ENCODE measurements at places on chromosomes 11 and 22. TPM values are rescaled to one million over a fixed set of nuclear protein-coding genes. Genes with fewer than 3 reads are reported as not detected.
A peak's percentile ranks its signal among the peaks of the same experiment; 100 is the strongest.

The OR51B5 gene
- 1.2 TPM for total RNA-seq

The MOGAT2 gene
- total RNA-seq, result not detected

The ROBO4 gene
- total RNA-seq, result 39.8 TPM

The PHLDA2 gene
- total RNA-seq, result 43.5 TPM

The MISFA gene
- total RNA-seq, result not detected

The FGF19 gene
- total RNA-seq, result not detected

The KCNQ1OT1 gene
- 3.4 TPM for total RNA-seq

The THRSP gene
- total RNA-seq, result not detected

DNA sequence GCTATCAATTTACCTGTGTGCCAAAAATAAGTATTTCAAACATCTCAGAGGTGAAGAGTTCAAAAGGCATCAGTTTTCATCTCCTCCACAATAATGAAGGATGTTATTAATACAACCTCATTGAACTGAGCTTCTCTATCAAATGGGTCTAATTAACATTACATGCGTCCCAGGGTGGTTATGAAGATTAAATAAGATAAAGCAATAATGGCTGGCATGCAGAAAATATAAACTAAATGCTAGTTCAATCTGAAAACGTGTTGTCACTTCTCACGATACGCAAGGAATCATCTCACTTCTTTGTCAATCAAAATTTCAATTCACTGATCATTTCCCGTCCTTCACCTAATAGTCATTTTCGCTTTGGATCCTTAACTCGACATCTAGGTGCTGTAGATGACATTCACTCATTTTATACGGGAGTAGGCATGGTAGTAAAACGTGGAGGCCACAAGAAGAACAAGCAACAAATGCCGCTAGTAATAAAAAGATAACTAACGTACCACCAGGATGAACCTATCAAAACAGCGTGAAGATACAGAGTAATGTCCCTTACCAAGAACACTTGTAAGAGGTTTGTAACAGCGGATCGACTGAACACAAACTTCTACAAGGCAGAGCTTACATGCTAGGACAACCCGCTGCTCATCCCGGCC lies 918 bp downstream of the CHORDC1 start:
- H3K4me1 ChIP-seq, result peaks cover 59% of the 10 kb centered on the region
- peak overlapping the region; percentile 100 for H3K27ac ChIP-seq
- DNase-seq, result no peak

DNA sequence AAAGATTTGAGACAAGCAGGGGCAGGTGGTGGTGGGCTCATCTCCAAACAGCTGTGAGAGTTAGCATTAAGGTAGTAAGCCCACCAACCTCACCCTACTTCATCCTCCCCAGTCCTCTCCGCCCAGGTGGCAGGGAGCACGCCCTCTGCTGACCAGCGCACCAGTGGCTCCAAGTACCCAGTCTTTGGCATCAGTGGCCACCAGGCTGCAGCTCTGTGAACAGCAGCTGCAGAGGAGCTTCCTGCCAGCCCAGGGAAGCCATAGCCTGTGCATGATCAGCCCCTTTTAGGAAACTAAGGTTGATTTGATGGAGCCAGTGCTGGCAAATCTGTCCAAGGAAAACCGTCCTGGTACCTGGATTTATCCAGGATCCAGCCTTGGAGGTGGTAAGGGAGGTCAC lies 21.7 kb downstream of the CAVIN3 start:
- no peak for DNase-seq
- H3K4me1 ChIP-seq, result no peaks in the 10 kb centered on the region
- H3K36me3 ChIP-seq, result no peaks in the 10 kb centered on the region
- no peak overlapping the region for H3K4me3 ChIP-seq
- H3K27ac ChIP-seq, result no peak overlapping the region

GRCh38 chr22:44491269-44492035 lies 6.6 kb downstream of the RTL6 start:
- DNase-seq, result no peak
- H3K36me3 ChIP-seq, result no peaks in the 10 kb centered on the region
- no peaks in the 10 kb centered on the region for H3K27me3 ChIP-seq
- no peak overlapping the region for H3K4me3 ChIP-seq
- no peak overlapping the region for H3K27ac ChIP-seq

- no peak overlapping the region for H3K4me3 ChIP-seq
- no peak overlapping the region for H3K27ac ChIP-seq
- H3K36me3 ChIP-seq, result no peaks in the 10 kb centered on the region
- H3K27me3 ChIP-seq, result no peaks in the 10 kb centered on the region
- H3K4me1 ChIP-seq, result peaks cover 6% of the 10 kb centered on the region
- no peak for DNase-seq
These were observed 10.9 kb downstream of the LTO1 start for GRCh38 chr11:69664103-69664775.

GRCh38 chr11:57885298-57886050 lies 123.9 kb downstream of the CTNND1 start:
- H3K4me3 ChIP-seq, result no peak overlapping the region
- no peak overlapping the region for H3K27ac ChIP-seq
- H3K27me3 ChIP-seq, result no peaks in the 10 kb centered on the region
- no peaks in the 10 kb centered on the region for H3K4me1 ChIP-seq
- DNase-seq, result no peak

- DNase-seq, result no peak
- H3K36me3 ChIP-seq, result no peaks in the 10 kb centered on the region
- H3K27ac ChIP-seq, result no peak overlapping the region
- H3K4me1 ChIP-seq, result no peaks in the 10 kb centered on the region
- H3K27me3 ChIP-seq, result no peaks in the 10 kb centered on the region
These were observed 63.1 kb downstream of the LHFPL7 start for GRCh38 chr22:24883432-24883831.

- H3K27me3 ChIP-seq, result no peaks in the 10 kb centered on the region
- H3K27ac ChIP-seq, result no peak overlapping the region
- no peak for DNase-seq
- H3K4me3 ChIP-seq, result no peak overlapping the region
- H3K4me1 ChIP-seq, result no peaks in the 10 kb centered on the region
These were observed 184.5 kb downstream of the EFCAB6 start for GRCh38 chr22:43627485-43628213.

- no peaks in the 10 kb centered on the region for H3K27me3 ChIP-seq
- H3K36me3 ChIP-seq, result no peaks in the 10 kb centered on the region
- H3K4me3 ChIP-seq, result no peak overlapping the region
- no peak for DNase-seq
These were observed 11.9 kb downstream of the CHRM1 start for GRCh38 chr11:62909107-62909894.

DNA sequence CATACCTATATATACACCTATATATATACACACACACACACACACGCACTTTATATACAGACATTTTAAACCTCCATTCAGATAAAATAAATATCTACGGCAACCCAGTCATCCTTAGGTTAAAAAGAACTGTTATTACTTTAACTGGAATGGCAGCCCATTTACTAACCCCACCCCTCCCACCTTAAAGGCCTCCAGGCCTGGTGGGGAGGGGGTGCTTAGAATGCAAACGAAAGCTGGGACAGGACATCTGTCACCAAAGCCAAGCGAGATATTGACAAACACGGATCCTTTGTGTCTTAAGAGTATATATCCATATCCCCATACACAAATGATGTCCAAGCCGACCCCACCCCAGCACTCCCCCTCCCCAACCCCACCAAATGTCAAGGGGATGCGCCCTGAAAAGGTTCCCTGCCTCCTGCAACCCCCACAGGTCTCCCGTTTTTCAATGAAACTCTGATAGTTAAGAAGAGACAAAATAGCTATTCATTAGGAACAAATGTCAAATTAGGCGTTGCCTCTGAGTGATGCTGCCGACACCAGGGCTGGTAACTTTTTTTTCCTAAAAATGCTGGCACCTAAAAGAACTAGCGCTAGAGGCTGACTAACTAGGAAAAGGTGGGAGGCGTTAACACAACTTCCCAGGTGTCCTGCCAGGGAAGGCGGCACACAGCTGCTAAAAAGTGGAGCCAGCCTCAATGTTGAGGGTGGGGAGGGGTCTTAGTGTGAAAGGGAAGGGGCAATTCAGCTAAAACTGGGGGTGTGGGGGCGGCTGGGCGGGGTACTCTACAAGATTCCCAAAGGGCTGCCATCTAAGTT lies 5.6 kb downstream of the MN1 start:
- H3K4me3 ChIP-seq, result peak overlapping the region; percentile 6
- H3K27ac ChIP-seq, result no peak overlapping the region
- no peak for DNase-seq
- no peaks in the 10 kb centered on the region for H3K36me3 ChIP-seq

DNA sequence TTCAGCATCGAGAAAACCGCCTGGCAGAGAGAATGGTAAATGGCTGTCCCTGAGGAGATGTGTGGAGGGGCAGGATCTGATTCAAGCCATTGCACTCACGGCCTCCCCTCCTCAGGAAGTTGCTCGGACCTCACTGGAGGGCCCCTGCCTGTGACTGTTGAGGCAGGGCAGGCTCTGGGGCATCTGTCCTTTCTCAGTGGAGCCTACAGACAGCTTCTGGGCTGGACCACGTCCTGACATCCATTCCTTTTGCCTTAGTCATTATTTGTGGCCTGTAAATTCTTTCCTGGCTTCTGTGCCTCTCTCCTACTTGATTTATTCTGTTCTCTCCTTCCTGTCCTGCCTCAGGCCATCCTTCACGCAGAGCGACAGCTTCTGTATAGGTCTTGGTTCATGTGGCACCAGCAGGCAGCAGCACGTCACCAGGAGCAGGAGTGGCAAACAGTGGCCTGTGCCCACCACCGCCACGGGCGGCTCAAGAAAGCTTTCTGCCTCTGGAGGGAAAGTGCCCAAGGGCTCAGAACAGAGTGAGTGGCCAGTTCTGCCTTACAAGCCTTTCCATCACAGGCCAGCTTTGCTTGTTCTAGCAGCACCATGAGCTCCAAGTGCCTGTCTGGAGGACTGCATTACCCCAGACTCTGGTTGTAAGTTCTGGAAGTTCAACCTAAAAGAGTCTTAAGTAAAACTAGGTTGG lies 59.6 kb downstream of the PISD start:
- H3K4me1 ChIP-seq, result peaks cover 10% of the 10 kb centered on the region
- no peak for DNase-seq
- no peak overlapping the region for H3K27ac ChIP-seq
- no peak overlapping the region for H3K4me3 ChIP-seq
- H3K27me3 ChIP-seq, result no peaks in the 10 kb centered on the region

DNA sequence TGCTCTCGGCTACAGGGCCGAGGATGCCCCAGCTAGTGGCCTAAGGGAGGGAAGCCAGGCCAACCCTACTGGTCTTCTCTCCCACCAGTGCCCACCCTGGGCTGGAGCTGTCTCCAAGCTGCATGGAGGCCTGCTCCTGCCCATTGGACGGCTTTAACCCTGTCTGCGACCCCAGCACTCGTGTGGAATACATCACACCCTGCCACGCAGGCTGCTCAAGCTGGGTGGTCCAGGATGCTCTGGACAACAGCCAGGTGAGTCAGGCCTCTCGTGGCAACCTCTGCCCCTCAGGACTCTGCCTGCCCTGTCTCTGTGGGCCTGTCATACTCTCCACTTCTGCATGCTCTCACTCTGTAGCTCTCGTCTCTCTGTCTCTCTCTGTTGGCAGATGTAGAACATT lies 44.1 kb upstream of the TPBGL start:
- DNase-seq, result no peak
- H3K4me1 ChIP-seq, result no peaks in the 10 kb centered on the region
- H3K4me3 ChIP-seq, result no peak overlapping the region
- H3K27ac ChIP-seq, result no peak overlapping the region
- H3K27me3 ChIP-seq, result no peaks in the 10 kb centered on the region
- H3K36me3 ChIP-seq, result no peaks in the 10 kb centered on the region

DNA sequence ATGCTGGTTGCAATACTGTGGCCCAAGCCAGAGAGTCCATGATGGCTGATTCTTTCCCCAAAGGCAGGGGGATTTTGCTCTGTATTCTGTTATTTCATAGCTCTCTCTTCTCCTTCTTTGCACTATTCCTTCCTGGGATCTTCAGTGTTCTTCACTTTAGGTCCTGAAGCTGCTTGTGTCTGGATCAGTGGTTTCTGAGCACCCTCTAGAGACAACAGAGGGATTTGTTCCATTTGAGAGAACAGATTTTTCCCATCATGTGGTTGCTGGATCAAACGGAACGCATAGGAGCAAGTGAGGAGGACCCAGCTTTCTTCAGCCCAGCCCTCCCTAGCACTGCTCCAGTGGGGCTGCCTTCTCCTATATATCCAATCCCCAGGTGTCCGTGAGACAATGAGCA lies 68.7 kb upstream of the SYN3 start:
- no peaks in the 10 kb centered on the region for H3K27me3 ChIP-seq
- H3K4me3 ChIP-seq, result no peak overlapping the region
- H3K4me1 ChIP-seq, result no peaks in the 10 kb centered on the region
- H3K36me3 ChIP-seq, result no peaks in the 10 kb centered on the region
- H3K27ac ChIP-seq, result no peak overlapping the region

- no peaks in the 10 kb centered on the region for H3K36me3 ChIP-seq
- no peak overlapping the region for H3K27ac ChIP-seq
- H3K27me3 ChIP-seq, result no peaks in the 10 kb centered on the region
- H3K4me1 ChIP-seq, result no peaks in the 10 kb centered on the region
- no peak for DNase-seq
These were observed 55.7 kb downstream of the FAM168A start for GRCh38 chr11:73542175-73542574.

GRCh38 chr11:9396752-9397151 lies 12.3 kb downstream of the IPO7 start:
- DNase-seq, result no peak
- no peaks in the 10 kb centered on the region for H3K36me3 ChIP-seq
- H3K4me1 ChIP-seq, result peaks cover 33% of the 10 kb centered on the region
- H3K27ac ChIP-seq, result no peak overlapping the region
- no peak overlapping the region for H3K4me3 ChIP-seq
- no peaks in the 10 kb centered on the region for H3K27me3 ChIP-seq

GRCh38 chr11:87306262-87306851 lies 268.6 kb downstream of the TMEM135 start:
- DNase-seq, result no peak
- no peaks in the 10 kb centered on the region for H3K36me3 ChIP-seq
- no peak overlapping the region for H3K27ac ChIP-seq
- H3K27me3 ChIP-seq, result no peaks in the 10 kb centered on the region

DNA sequence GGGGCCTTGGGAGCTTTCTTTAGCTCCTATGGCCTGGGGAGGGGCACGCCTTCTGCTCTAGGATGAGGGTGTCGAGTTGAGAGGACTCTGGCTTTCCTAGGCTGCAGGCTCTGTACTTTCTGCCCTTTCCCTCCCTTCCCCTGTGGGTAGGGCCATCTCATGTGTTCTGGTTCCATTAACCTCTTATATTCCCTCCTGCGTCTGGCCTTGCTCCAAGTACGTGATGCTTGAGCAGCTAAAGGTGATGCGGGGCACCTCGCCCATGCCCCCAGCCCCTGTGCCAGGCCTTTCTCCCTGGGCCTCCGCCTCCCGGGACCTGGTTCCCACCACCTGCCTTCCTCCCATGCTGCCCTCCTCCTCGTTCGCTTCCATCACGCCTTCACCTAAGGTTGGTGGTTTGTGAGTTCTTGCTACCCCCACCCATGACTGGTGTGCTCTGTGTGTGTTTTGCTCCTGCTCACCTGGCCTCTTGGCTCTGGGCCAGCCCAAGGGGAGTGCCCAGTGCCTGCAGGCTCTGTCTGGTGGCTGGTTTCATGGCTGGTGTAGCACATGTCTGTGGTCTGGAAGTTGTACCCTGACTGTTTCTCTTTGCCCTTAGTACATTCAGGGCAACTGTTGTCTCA lies 34.1 kb downstream of the PHLDB1 start:
- H3K27ac ChIP-seq, result no peak overlapping the region
- no peaks in the 10 kb centered on the region for H3K27me3 ChIP-seq
- H3K36me3 ChIP-seq, result no peaks in the 10 kb centered on the region

GRCh38 chr22:39209756-39210155 lies 35.0 kb downstream of the PDGFB start:
- no peak overlapping the region for H3K4me3 ChIP-seq
- no peak for DNase-seq
- no peaks in the 10 kb centered on the region for H3K27me3 ChIP-seq
- no peak overlapping the region for H3K27ac ChIP-seq

- DNase-seq, result no peak
- H3K27me3 ChIP-seq, result no peaks in the 10 kb centered on the region
- H3K27ac ChIP-seq, result no peak overlapping the region
These were observed 22.1 kb downstream of the ZNF195 start for GRCh38 chr11:3356858-3357257.

Measured in vagina (tissue), 2 donors.